Lung microvascular endothelial cell (primary cell): ENCODE measurements at places on chromosomes 7 and 10.
A peak's percentile ranks its signal among the peaks of the same experiment; 100 is the strongest.

- no peak for DNase-seq
Measured at GRCh38 chr7:106583100-106583499, 77.9 kb downstream of the CCDC71L start.

DNA sequence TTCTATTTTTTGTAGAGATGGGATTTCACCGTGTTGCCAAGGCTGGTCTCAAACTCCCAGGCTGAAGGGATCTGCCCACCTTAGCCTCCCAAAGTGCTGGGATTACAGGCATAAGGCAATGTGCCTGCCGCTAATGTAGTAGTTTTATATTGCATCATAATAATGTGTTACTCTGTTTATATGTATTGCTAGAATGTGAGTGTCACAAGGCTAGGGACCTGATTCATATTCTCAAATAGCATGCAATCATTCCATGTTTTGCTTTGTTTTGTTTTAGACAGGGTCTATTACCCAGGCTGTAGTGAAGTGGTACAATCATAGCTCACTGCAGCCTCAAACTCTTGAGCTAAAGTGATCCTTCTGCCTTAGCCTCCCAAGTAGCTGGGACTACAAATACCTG, 13.5 kb downstream of the CCL26 start:
- no peak for DNase-seq

DNA sequence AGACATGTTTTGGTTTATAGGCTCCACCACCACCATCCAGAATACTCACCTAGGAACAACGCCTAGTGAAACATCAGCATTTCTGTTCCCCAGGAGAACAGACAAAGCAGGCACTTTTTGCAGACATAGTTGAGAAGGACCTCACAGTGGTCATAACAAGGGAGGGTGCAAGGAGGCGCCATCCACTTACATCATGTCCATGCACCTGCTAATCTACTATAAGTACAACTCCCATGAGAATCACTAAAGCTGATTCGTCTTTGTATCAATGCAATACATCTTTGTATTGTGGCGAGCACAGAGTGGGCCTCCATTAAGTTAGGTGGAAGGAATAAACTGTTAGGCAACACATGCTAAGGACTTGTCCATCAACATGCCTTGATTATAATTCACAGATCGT, 207.1 kb downstream of the KCNMA1 start:
- DNase-seq = no peak

- no peak for DNase-seq
Measured at GRCh38 chr10:3048119-3049019, 19.0 kb upstream of the PFKP start.

DNA sequence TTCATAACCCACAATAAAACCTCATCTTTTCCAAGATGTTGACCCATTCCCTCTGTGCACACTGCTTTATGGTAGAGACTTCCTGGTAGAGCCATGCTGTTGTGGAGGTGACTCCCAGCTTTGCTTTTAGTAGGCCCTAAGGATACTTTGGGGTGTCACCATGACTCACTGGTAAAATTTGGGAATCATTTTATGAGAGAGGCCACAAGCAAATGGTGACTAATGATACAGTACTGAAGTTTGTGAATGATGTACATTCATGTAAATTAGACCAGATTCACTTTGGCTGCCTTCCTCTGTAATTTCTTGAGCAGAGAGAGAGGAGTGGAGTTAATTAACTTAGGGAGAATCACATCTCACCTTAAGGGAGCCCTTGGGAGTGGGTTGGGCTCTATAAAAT, 686.5 kb downstream of the LRMDA start:
- no peak for DNase-seq

GRCh38 chr10:22544325-22545068, 169.9 kb downstream of the PIP4K2A start:
- DNase-seq = no peak

GRCh38 chr7:64868499-64868898, 34.6 kb upstream of the ZNF273 start:
- DNase-seq = no peak

GRCh38 chr10:127815147-127815546, 77.6 kb downstream of the CLRN3 start:
- peak; percentile 43 for DNase-seq

GRCh38 chr7:66055321-66055956, 20.2 kb upstream of the ASL start:
- no peak for DNase-seq

- no peak for DNase-seq
Measured at GRCh38 chr7:25579778-25580075, 351.4 kb upstream of the NPVF start.

- no peak for DNase-seq
Measured at GRCh38 chr7:113945018-113945938, 26.5 kb upstream of the PPP1R3A start.

GRCh38 chr10:2985729-2986232, 81.6 kb upstream of the PFKP start:
- peak; percentile 40 for DNase-seq

DNA sequence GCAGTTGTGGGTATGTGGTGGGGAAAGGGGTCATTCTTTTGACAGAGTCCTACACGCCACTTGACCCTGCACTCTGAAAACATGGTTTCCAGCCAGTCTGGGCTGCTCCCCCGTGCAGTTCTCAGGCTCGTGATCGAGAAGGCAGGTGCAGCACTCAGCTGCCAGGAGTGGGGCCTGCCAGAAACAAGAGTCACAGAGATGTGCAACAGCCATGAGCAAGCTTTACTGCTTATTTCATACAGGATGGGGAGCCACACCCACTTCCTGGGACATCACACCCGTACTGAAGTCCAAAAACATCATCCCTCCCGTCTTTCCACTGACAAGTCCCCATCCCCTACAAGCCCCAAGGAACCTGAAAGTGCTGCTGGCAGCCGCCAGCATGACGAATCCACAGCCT, 9.3 kb downstream of the ATG9B start:
- DNase-seq = no peak

GRCh38 chr10:26368463-26368862, 69.7 kb upstream of the APBB1IP start:
- DNase-seq = no peak

DNA sequence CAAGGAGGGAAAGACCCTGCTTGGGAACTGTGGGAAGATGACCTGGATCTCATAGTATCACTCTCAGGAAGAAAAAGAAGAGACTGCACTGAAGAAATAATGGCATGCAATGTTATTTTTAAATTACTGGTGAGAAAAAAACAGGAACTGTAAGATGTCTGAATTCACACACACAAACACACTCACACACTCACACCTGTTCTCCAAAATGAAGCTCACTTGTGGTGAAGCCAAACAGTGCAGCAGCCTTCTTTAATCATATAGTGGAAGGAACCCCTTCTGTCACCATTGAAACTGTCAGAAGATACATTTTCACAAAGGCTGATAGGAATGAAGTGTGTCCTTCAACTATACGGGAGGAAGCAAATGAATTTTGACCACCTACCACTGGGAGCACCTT, 156.5 kb upstream of the GHITM start:
- DNase-seq = no peak
